ENCODE measurements at places on chromosomes 1 and 21.

GRCh38 chr1:39671433-39671792, 494 bp downstream of the NT5C1A start:
- DNase-seq: no peak

DNA sequence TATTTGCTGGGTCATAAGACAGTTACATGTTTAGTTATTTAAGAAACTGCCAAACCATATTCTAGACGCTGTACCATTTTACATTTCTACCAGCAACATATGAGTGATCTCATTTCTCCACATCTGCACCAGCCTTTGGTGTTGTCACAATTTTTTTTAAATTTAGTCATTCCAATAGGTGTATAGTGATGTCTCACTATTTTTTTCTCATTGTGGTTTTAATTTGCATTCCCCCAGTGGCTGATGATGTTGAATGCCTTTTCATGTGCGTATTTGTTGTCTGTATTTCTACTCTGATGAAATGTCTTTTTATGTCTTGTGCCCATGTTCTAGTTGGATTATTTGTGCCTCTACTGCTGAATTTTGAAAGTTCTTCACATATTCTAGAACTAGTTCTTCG, 38.4 kb downstream of the NFASC start:
- DNase-seq: no peak

DNA sequence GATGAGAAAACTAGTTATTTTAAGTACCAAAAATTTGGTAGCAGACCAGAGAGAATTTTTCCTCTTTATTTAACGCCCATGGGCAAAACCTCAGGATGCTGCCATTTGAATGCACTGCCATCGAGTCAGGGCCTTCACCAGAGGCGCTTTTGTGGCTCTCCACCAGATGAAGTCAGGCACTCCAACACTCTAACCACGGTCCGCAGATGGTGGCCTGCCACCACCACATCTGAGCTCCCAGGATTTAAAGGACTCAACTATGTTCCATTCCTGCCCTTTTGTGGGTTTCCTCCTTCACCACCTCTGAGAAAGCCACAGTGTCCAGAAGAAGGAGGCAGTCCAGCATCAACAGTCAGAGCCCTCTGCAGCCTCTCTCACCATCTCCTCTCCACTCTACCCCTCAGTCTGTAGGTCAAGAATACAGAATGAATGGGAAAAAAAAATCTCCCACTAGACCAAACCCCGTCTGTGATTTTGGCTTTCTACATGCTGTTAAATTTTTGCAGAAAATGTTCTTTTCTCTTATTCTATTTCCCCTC, 647.4 kb downstream of the USP25 start:
- no peak for DNase-seq

GRCh38 chr1:94903280-94904009, 23.5 kb downstream of the CNN3 start:
- no peak for DNase-seq

- no peak for DNase-seq
Measured at GRCh38 chr1:101769520-101769919, 227.2 kb downstream of the OLFM3 start.

GRCh38 chr1:34113887-34114286, 51.1 kb downstream of the CSMD2 start:
- DNase-seq: no peak

- no peak for DNase-seq
Measured at GRCh38 chr1:45116820-45117219, 89.6 kb downstream of the ZSWIM5 start.

- DNase-seq: no peak
Measured at GRCh38 chr1:43796111-43796581, 88.8 kb downstream of the ST3GAL3 start.

GRCh38 chr21:36948686-36949085, 17.8 kb downstream of the HLCS start:
- DNase-seq: no peak

GRCh38 chr1:110130113-110130591, 17.9 kb downstream of the UBL4B start:
- DNase-seq: no peak

DNA sequence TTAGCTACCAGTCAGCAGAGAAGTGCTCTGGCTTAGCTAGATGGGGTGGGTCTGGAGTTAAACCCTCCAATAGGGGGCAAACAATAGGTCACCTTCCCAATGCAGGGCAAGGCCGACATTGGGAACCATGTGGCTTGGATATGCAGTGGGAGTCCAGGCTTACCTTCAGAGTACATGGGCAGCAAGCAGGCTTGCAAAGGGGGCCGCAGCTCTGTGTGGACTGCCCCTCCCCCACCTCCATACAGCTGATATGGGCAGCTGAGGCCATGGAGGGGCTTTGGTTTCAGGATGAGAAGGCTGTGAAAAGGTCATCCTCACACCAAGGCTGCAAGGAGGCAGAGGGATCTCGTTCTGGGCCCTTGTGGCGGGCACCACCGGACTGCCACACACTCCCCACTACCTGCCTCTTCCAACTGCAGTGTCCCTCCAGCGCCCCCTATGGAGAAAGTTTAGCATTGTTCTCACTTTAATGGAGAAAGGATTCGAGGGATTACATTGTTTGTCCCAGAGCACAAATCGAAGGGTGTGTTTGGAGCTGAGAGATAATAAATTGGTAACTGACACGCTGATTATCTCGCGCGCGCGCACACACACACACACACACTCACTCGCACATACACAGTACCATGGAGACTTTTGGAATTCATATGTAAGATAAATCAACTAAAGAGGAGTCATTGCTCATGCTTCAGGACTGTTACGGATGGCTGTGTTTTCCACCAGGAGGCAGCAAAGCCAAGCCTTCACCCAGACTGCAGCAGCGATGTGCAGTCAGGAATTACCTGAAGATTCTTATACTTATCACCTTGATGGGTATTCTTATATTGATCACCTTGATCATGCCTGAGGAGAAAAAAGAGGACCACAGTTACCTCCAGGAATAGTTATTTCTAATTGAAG, 7.0 kb upstream of the SMCP start:
- no peak for DNase-seq

GRCh38 chr21:41835711-41836154, 43.4 kb downstream of the PRDM15 start:
- no peak for DNase-seq

DNA sequence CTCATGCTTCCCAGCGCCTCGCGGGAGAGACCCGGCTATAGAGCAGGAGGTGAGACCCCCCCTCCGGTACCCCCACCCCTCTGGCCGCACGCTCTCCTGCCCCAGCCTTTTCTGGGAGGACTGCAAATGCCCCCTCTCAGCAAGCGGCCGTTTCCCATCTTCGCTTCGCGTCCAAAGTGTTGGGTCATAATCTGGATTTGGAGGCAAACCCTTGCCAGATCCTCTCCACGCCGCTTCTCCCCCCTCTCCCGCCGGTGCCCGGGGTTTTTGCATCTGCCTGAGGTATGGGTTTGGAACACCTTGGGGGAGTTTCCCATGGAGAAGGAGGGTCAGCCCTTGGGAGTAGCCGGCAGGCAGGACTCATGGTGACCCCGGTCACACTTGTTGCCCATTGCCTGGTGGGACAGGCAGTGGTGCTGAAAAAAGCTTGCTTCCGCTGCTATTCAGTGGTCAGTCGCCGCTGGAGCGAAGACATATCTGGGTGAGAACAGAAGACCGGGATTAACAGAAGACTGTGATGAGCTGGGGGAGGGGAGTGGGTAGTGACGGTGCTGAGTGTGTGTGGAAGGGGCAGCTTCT, 935 bp downstream of the KCNK2 start:
- DNase-seq: no peak

GRCh38 chr1:206908038-206908437, 10.8 kb downstream of the IL24 start:
- no peak for DNase-seq

DNA sequence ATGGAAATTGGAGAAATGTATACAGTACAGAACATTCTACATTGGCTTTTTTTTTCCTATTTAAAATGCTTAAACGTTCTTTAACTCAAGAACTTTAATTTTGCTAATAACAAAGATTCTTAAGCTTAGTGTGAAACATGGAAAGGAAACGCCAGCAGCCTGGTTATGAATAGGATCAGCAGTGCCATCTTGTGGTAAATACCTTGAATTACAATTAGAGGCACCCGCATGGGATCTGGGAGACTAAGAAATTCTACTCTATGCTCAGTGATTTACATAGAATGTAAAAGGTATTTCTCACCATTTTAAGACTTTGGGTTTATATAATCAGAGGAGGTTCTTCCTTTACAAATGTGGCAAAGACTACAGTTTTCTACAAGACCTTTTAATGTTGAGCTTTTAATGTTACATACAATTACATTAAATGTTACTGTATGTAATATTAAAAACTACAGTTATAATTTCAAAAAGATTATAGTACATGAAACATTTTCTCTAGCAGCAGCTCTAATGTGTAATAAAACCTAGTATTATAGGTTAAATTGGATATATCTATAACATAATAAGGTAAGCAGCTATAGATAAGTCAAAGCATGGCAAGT, 32.1 kb upstream of the APOBEC4 start:
- DNase-seq: no peak

- DNase-seq: no peak
Measured at GRCh38 chr1:5939271-5940170, 52.7 kb downstream of the NPHP4 start.

DNA sequence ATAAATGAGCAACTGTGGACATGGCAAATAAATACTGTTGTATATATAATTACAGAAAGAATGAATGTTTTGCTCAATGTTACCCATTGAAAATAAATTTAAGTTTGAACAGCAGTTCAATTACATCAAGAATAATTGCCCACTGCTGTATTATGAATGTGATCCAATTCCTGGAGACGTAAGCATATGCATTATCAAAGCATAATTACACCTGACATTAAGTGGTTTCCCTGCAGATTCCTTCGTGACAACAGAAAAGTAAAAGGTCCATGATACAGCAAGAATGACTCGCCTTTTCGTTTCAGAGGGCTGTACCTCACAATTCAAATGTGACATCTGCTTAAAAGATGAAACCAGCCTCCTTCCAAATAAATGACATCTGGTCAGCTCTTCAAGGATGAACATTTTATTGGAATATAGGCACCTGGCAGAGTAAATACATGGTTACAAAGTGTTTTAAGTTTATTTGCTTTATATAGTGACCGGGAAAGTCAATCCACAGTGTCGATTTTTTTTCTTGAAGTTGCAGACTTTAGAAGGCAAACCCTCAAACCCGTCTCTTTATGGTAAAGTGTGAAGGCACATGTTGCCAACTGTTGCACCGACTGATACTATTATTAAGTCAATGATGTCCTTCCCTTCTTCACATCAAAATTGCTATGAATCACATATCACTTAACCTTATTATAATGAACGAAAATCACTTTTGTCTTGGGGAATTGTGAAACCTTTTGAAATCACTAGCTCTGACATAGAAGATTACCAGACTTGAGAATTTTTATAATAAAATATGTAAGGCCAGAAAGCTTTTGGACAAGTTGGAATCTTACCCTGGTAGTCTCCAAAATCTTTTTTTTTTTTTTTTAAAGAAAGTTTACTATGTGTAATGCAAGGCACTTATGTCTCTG, 36.2 kb upstream of the EDEM3 start:
- no peak for DNase-seq

GRCh38 chr1:167659450-167659849, 29.4 kb downstream of the RCSD1 start:
- no peak for DNase-seq
